ENCODE measurements at places on chromosomes 6 and 20. TPM values are rescaled to one million over a fixed set of nuclear protein-coding genes. Genes with fewer than 3 reads are reported as not detected.

The ISM1 gene
- 0.59 TPM for total RNA-seq

- H3K4me1 ChIP-seq = no peaks in the 10 kb centered on the region
- DNase-seq = no peak
- H3K27ac ChIP-seq = no peak overlapping the region
- H3K27me3 ChIP-seq = no peaks in the 10 kb centered on the region
- no peak overlapping the region for H3K4me3 ChIP-seq
Observed at GRCh38 chr6:16837217-16837972, 76.1 kb upstream of the ATXN1 start.

DNA sequence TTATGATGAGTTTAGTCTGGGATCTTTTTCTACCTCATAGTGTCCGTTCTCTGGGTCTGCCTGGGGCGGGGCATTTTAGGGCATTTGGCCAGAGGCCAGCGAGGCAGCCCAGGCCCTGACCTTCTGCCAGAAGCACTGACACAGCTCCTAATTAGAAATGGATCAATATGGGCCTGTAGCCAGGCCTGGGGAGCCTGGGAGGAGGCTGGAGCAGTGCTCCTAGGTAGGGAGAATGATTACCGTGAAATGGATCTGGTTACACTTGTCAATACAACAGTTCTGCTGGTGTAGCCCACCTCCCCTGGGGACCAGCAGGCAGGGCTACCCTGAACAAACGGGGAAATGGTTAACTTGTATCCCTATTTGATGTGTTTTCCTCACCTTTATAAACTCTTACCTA, 23.0 kb downstream of the RALY start:
- H3K4me1 ChIP-seq = no peaks in the 10 kb centered on the region
- no peak for DNase-seq
- H3K27me3 ChIP-seq = no peaks in the 10 kb centered on the region
- no peak overlapping the region for H3K4me3 ChIP-seq
- no peaks in the 10 kb centered on the region for H3K36me3 ChIP-seq
- no peak overlapping the region for H3K27ac ChIP-seq

GRCh38 chr20:58716476-58717277, 24.1 kb downstream of the NPEPL1 start:
- no peak overlapping the region for H3K4me3 ChIP-seq
- peaks cover 6% of the 10 kb centered on the region for H3K36me3 ChIP-seq
- no peaks in the 10 kb centered on the region for H3K4me1 ChIP-seq
- DNase-seq = peak; percentile 54
- no peaks in the 10 kb centered on the region for H3K27me3 ChIP-seq

DNA sequence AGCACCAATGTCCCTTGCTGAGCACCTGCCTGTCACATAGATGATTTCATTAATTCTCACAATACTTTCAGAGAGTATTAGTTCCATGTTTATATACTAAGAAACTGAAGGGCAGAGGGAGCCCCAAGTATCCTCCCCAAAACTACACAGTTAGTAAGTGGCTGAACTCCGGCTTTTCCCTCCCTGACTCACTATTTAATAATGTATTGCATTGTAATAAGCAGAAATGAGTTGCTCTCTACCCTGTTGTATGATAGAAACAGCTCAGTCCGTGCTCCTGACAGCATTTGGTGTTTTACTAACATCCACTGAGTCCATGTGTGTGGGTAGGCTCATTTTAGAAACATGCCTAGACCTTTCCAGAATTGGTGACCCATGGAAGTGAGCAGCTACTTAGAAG, 76.8 kb downstream of the OLIG3 start:
- H3K27me3 ChIP-seq = no peaks in the 10 kb centered on the region
- no peak overlapping the region for H3K4me3 ChIP-seq
- H3K36me3 ChIP-seq = no peaks in the 10 kb centered on the region
- H3K27ac ChIP-seq = no peak overlapping the region
- no peaks in the 10 kb centered on the region for H3K4me1 ChIP-seq

- H3K27ac ChIP-seq = no peak overlapping the region
- no peak overlapping the region for H3K4me3 ChIP-seq
- peaks cover 2% of the 10 kb centered on the region for H3K4me1 ChIP-seq
- no peaks in the 10 kb centered on the region for H3K36me3 ChIP-seq
Observed at GRCh38 chr6:167766986-167767714, 59.6 kb upstream of the AFDN start.

- H3K4me1 ChIP-seq = no peaks in the 10 kb centered on the region
- DNase-seq = no peak
- H3K27me3 ChIP-seq = no peaks in the 10 kb centered on the region
- no peak overlapping the region for H3K27ac ChIP-seq
- no peak overlapping the region for H3K4me3 ChIP-seq
Observed at GRCh38 chr20:835608-836045, 2.1 kb downstream of the FAM110A start.

GRCh38 chr6:11224252-11224965, 8.1 kb downstream of the NEDD9 start:
- H3K4me3 ChIP-seq = peak overlapping the region; percentile 12
- peak overlapping the region; percentile 91 for H3K27ac ChIP-seq
- no peaks in the 10 kb centered on the region for H3K27me3 ChIP-seq
- peaks cover 12% of the 10 kb centered on the region for H3K36me3 ChIP-seq
- H3K4me1 ChIP-seq = peaks cover 50% of the 10 kb centered on the region

The SLC35F1 gene
- total RNA-seq = 1.1 TPM

- H3K4me1 ChIP-seq = no peaks in the 10 kb centered on the region
- no peaks in the 10 kb centered on the region for H3K36me3 ChIP-seq
- no peak overlapping the region for H3K27ac ChIP-seq
- no peaks in the 10 kb centered on the region for H3K27me3 ChIP-seq
Observed at GRCh38 chr6:153553627-153554026, 422.5 kb upstream of the RGS17 start.

The PDYN gene
- not detected for total RNA-seq

DNA sequence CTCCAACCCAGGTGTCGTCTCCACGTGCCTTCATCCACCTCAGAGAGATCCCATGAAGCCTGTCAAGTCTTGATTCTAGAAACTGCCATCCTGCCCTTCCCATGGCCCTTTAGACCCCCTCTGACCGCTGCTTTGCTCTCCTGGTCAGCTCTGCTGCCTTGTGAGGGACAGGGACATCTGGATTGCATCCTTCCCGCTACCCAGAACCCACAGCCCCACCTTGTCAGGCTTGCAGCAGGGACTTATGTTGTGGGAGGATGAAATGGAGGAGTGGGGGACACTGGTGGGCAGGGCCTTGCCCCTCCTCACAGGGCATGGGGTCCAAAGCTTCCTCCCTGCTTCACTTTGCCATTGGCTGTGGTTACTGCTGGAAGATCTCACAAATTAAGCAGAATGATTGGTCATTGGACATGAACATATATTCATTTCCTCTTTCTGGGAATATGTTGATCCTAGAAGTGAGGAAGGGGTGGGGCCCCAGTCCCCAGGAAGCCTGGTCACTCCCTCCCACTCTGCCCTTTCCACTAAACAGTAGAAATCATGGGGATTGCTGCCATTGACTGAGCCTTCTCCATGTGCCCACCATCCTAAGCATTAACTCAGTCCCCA, 4.5 kb downstream of the GLP1R start:
- H3K27me3 ChIP-seq = no peaks in the 10 kb centered on the region
- H3K36me3 ChIP-seq = no peaks in the 10 kb centered on the region
- no peaks in the 10 kb centered on the region for H3K4me1 ChIP-seq
- H3K4me3 ChIP-seq = no peak overlapping the region
- no peak for DNase-seq

The ZSCAN12 gene
- 3.4 TPM for total RNA-seq

The HLA-DMB gene
- total RNA-seq = 3.6 TPM

- no peak overlapping the region for H3K4me3 ChIP-seq
- peaks cover 55% of the 10 kb centered on the region for H3K4me1 ChIP-seq
- H3K27ac ChIP-seq = no peak overlapping the region
Observed at GRCh38 chr20:63850689-63851547, 10.4 kb upstream of the ABHD16B start.

GRCh38 chr6:72316675-72317380, 305.0 kb upstream of the KCNQ5 start:
- no peaks in the 10 kb centered on the region for H3K27me3 ChIP-seq
- H3K4me1 ChIP-seq = no peaks in the 10 kb centered on the region
- H3K4me3 ChIP-seq = no peak overlapping the region
- DNase-seq = no peak

GRCh38 chr20:58638467-58639181, 12.5 kb upstream of the STX16 start:
- no peak overlapping the region for H3K4me3 ChIP-seq
- H3K27ac ChIP-seq = no peak overlapping the region
- H3K4me1 ChIP-seq = no peaks in the 10 kb centered on the region
- H3K27me3 ChIP-seq = no peaks in the 10 kb centered on the region
- no peaks in the 10 kb centered on the region for H3K36me3 ChIP-seq
- DNase-seq = no peak

The RAMACL gene
- total RNA-seq = 0.20 TPM

The ADAM33 gene
- 13.8 TPM for total RNA-seq

The MAPK13 gene
- 1.4 TPM for total RNA-seq

DNA sequence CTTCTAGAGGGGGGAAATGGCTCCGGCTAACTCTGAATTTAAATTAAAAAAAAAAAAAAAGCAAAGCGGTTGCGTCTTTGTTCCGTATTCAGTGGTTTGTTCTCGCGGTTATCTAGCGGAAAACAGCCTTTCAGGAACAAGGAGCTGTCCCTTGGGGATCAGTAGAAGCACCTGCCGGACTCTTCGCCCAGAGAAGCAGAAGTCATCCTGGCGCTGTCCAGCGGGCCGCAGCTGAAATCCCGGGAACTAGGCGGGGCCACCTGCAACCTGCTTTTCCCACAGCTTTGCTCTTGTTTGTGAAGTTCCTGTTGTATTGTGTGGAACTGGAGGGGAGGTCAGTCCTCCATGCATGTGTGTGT, 43.9 kb upstream of the GJE1 start:
- no peak overlapping the region for H3K4me3 ChIP-seq
- H3K27ac ChIP-seq = no peak overlapping the region
- peaks cover 10% of the 10 kb centered on the region for H3K27me3 ChIP-seq
- H3K36me3 ChIP-seq = no peaks in the 10 kb centered on the region

DNA sequence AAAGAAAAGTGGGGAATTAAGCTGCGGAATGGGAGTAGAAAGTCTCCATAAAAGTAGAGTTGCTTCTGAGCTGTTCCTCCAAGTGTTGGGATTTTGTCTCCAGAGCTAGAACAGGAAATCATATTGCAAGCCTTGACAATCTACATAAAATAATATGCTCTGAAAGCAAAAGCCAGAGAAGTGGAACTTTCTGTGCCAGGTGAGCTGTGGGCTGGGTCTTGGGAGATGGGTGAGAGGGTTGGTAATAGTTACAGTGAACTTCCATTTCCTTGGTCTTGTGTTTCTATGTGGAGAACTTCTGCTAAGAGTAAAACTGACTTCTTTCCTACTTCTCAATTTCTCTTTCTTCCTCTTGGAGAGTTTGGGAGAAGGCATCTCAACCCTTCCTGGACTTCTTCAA, 6.3 kb upstream of the HMGN4 start:
- no peaks in the 10 kb centered on the region for H3K4me1 ChIP-seq
- H3K27ac ChIP-seq = peak overlapping the region; percentile 88
- no peak for DNase-seq
- H3K4me3 ChIP-seq = no peak overlapping the region

DNA sequence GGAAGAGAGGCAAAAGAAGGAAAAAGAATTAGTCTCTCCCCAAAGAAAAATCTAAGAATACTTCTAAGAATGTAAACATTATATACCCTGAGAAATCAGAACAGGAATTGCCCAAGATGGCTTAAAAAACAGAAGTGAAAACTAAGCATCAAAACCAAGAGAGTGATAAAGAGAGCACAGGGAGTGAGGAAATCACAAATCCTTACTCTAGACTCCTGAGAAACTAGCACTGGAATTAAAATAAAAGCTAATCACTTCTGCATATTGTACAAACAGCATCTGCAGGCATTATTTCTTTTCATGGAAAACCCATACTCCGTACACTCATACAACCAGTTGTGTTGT, 285.7 kb downstream of the BTBD9 start:
- no peak overlapping the region for H3K27ac ChIP-seq
- peaks cover 13% of the 10 kb centered on the region for H3K4me1 ChIP-seq
- H3K4me3 ChIP-seq = no peak overlapping the region

All from right atrium auricular region (tissue), 2 donors.